ENCODE measurements at places on chromosomes 11 and 22.

DNA sequence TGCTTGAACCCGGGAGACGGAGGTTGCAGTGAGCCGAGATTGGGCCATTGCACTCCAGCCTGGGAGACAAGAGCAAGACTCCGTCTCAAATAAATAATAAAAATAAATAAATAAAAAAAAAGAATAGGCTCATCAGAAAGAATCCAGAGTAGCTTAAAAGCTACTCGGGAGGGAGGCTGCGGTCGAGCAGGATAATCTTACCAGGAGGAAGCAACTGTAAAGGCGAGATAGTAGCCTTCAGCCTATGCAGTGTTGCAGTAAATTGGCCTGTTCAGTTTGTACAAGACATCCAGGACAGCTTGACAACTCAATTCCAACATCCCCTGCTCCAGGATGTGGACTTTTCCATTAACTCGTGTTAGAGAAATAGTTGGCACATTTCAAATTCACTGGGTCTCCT is 1164.7 kb downstream of the LRRC4C start:
- DNase-seq = no peak

DNA sequence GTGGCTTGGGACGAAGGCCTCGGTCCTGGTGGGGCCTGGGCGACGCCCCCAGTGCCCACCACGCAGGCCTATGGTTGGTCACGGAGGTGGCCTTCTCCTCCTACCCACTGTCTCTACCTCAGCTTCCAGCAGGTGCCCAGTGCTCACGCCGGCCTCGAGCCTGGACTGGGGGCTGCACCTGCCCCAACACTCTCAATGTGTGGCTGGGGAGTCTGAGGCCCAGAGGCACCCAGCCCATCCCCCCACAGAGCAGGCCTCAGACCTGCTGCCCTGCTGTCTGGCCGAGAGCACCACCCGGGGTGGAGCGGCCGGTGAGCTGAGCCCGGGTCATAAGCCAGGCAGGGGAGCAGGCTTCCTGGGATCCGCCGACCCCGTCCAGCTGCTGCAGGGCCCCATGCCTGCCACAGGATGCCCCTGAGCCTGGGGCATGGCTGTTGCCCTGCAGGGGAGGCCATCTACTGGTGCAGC is 28.6 kb upstream of the MUC5AC start:
- DNase-seq = no peak

DNA sequence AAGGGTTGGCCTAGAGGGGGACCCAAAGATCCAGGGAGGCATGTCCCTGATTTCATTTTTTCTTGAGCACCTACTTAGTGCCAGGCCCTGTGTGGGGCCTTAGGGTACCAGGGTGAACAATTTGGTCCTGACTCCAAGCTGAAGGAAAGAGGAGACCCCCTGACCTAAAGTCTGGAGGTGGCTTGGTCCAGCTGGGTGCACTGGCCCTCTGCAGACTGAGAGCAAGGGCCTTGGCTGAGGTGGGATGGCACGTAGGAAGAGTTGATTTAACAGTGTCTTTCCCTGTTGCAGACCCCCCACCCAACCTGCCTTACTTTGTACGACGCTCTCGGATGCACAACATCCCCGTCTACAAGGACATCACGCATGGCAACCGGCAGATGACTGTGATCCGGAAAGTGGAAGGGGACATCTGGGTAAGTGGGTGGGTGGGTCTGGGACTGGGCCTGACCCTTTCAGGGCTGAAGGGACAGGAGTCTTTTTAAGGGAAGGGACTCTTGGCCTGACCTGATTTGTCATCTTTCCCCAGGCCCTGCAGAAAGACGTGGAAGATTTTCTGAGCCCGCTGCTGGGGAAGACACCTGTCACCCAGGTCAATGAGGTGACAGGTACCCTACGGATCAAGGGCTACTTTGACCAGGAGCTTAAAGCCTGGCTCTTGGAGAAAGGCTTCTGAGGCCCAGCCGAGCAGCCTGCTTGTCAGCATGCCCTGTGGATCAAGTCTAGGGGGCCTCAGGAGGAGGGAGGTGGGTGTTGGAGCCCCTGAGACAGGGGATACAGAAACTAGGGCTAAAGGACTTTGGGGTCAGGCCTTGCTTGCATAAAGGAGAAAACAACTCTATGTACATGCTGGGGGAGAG is 3.3 kb downstream of the MRPL49 start:
- DNase-seq = no peak

GRCh38 chr11:44858796-44859527 is 91.7 kb downstream of the TP53I11 start:
- DNase-seq = no peak

DNA sequence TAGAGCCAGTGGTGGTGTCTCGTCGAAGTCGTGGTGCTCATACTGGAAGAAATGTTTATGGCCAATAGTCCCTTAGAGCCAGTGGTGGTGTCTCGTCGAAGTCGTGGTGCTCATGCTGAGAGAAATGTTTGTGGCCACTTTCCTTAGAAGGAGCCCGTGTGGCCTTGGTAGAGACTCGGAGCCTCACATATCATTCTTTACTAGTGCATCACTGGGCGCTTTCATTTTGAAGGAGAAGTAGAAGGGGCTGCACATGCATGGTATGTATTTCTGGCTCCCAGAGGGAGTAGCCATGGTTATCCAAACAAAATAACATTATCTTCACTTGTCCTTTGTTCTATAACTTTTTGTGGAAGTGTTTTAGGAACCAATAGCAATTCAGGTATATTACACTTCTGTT is 69.5 kb downstream of the JAM3 start:
- no peak for DNase-seq

- DNase-seq = no peak
Observed at GRCh38 chr11:77141034-77141433, 13.0 kb downstream of the MYO7A start.

DNA sequence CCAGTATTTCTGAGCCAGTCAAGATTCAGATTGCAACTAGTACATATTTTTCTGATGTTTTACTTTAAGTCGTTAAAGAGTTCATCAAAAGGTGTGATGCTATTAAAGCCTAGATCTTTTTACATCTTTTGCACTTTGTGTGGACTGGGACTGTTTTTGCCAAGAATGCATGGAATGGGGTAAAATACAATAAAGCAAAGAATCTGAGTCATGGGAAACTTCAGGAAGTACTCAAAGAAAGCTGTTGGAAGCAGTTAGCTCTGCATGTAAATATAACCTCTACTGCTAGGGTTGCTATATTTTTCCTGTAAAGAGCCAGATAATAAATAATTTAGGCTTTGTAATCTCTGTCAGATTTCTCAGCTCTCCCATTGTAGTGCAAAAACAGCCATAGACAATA is 20.9 kb downstream of the ATXN10 start:
- DNase-seq = no peak

GRCh38 chr11:65131417-65131776 is 2.9 kb downstream of the SYVN1 start:
- DNase-seq = no peak

DNA sequence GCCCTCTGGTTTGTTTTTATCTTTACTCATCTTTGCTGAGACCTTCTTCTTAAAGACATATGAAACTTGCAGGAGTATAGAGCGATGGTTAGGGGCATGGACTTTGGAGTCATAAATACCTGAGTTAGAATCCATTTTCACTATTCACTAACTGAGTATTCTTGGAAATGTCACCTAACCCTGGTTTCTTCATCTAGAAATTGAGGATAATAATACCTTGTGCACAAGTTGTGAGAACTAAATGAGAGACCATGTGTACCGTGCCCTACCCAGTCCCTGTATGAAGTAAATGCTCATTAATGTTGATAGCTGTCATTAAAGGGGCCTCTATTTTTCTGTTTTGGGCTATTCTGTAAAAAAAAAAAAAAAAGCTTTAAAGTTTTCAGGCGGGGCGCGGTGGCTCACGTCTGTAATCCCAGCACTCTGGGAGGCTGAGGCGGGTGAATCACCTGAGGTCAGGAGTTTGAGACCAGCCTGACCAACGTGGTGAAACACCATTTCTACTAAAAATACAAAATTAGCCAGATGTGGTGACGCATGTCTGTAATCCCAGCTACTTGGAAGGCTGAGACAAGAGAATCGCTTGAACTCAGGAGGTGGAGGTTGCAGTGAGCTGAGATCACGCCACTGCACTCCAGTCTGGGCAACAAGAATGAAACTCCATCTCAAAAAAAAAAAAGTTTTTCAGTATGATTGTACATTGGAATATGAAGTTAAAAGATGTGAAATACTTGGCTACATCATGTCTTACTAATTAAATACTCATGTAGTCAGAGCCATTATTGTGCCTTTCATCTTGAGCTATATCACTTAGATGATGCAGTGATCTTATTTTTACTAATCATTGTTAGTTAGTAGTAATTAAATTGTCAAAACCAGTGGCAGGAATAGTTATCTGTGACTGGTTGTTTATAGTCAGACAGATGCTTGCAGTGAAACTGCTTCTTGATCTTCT is 95.0 kb downstream of the AMOTL1 start:
- no peak for DNase-seq

- no peak for DNase-seq
Observed at GRCh38 chr11:114008331-114008730, 33.4 kb downstream of the HTR3A start.

DNA sequence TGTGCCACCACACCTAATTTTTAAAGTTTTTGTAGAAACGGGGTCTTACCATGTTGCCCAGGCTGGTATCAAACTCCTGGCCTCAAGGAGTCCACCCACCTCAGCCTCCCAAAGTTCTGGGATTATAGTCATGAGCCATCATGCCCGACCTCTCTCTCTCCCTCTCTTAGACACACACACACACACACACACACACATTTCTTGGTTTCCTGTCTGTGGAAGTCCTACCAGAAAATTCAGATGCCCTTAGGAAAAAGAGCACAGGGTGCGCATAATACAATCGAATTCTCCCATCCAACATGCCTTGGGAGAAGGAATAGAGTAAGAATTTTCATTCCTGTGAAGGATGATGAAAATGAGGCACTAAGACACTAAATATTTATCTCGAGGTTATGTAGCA is 10.4 kb downstream of the MICAL3 start:
- no peak for DNase-seq

DNA sequence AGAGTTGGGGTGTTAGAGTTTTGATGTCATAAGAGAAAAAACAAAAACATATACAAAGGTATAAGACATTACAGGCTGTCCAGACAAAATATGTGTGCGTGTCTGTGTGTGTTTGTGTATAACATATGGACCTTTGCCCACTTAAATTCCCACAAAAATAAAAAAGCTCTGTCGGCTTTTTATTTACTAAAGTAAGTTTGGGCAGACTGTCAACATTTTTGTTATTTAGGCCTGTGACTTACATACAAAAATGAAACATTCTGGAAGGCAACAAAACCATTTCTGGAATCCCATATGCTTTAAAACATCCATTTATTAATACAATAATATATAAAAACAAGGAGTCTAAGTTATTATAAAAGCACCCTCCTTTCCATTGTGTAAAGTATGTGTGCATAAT is 960.1 kb upstream of the FAT3 start:
- no peak for DNase-seq

GRCh38 chr11:85076535-85077330 is 550.4 kb downstream of the DLG2 start:
- DNase-seq = no peak

DNA sequence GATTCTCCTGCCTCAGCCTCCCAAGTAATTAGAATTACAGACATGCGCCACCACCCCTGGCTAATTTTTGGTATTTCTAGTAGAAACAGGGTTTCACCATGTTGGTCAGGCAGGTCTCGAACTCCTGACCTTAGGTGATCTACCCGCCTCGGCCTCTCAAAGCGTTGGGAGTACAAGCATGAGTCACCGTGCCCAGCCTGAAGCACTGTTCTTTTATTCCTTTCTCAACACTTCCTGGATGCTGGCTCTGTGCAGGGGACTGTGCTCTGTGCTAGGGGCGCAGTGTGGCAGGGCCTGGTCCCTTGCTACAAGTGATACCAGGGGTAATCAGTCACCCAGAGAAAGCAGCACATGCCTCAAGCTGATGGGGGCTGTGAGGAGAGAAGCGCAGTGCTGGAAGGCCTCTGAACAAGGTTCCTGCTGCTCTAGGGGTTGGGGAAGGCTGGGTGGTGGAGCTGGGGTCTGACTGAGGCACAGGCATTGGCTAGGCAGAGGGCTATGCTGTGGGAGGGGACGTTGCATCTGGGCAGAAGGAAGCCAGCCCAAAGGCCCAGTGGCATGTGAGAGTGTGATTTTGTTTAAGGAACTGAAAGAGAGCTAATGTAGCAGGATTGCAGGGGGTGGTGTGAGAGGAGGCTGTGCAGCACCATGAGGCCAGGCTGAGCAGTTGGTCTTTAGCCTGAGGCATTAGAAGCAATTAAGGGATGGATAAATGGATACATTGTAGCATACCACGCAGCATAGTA is 42.5 kb downstream of the CABIN1 start:
- peak; percentile 68 for DNase-seq

- DNase-seq = no peak
Observed at GRCh38 chr22:32801537-32802236, at the start of gene TIMP3. Gene TIMP3, plus strand, starts transcription at chr22:32801705. Its CDS starts 297 bp downstream, at chr22:32802002.

DNA sequence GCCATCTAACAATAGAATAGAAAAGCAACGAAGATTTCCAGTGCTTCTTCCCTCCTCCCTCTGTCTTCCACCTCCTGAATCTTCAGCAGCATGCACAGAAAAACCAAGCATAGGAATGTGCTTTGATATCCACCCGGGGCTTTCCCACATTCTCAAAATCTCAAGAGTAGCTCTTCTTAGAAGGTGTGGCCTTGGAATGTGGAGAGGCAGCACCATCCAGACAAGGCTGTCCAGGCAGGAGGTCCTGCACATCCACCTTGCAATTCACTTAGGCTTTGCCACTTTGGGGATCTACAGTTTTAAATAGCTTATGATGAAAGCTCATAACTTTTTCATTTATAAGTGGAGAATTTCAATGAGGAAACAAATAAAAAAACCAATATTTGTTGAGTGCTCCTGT is 72.9 kb downstream of the KIRREL3 start:
- no peak for DNase-seq

DNA sequence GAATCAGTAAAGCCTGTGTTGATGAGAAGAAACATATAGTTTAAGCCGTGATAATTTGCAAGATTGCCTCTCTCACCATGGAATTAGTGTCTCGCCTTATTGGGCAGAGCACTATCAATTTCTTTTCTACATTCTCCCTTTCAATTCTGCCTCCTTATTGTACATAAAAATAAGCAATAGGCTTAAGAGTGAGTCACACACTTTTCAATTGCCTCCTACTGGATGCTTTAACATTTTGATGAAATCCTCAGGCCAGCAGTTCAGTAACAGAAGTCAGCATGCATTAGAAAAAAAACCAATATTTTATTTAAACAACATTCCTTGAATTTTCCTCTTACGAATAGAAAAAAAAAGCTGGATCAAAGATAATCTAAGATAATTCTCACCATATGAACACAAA is 33.8 kb upstream of the VWA5A start:
- no peak for DNase-seq

DNA sequence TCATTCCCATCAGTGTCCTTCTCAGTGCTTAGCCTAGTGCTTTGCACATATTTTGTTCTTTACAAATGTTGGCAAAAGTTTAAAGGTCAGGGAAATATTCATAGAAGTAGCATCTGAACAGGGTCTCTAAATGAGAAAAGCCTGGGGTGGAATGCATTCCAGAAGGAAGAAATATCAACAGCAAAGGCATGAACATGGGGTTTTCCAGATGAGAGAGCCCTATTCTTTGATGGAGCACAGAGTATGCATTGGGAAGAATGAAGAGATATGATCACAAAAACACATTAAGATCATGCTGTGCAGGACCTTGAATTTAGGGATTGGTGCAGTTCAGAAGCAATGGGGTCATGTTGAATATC is 140.2 kb downstream of the SNX19 start:
- DNase-seq = no peak

Data from OCI-LY7 (cell line).